ENCODE measurements at places on chromosomes 1 and 21.

GRCh38 chr1:67679691-67680090 is 5.3 kb upstream of the GADD45A start:
- DNase-seq = no peak

GRCh38 chr1:206949208-206949607 is 2.9 kb upstream of the PIGR start:
- no peak for DNase-seq

DNA sequence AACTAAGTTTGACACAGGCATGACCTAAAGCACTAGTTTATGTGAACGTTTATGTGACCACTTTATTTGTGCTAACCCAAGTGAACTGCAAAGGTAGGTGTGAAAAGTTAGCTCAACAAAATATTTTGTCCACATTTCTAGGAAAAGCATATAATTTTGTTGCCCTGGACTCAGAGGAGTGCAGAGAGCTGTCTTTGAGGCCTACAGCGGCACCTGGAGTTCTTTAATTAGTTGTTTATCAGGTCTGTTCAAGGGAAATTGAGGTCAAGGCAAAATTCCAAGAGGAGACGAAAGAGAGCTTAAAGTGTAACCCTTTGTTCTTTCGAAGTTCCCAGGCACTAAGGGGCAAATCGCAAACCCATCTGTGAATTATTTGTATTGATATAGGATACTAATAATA is 1.3 kb downstream of the GIPC2 start:
- DNase-seq = no peak

DNA sequence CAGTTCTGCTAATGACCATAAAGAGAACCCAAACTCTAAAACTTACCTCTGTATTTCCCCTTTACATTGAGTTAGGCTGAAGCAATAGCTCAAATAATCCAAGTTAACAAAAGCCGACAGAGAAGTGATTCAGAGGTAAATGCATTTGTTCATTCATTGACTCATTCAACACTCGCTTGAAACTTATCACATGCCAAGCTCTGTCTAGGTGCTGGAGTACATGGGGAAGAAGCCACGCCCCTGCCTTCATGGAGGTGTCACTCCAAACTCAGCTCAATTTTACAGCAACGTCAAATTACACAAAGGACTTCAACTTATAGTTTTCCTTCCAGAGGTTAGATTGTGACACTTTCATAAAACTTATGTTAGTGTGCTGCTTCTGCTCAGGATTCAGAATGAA is 45.8 kb downstream of the SLC25A24 start:
- no peak for DNase-seq

GRCh38 chr1:23591460-23592208 is 32.3 kb upstream of the ID3 start:
- no peak for DNase-seq

GRCh38 chr1:26915204-26915842 is 1.5 kb upstream of the NR0B2 start:
- DNase-seq = no peak

- no peak for DNase-seq
Measured at GRCh38 chr1:218957971-218958370, 215.7 kb upstream of the LYPLAL1 start.

GRCh38 chr1:48402599-48402998 is 69.4 kb downstream of the SPATA6 start:
- DNase-seq = no peak

GRCh38 chr1:112298558-112298957 is 97.5 kb upstream of the CTTNBP2NL start:
- peak; percentile 36 for DNase-seq

- no peak for DNase-seq
Measured at GRCh38 chr1:26693599-26694572, 1.9 kb upstream of the ARID1A start.

- no peak for DNase-seq
Measured at GRCh38 chr1:85607126-85607920, 26.8 kb downstream of the CCN1 start.

GRCh38 chr1:152190589-152190988 is 31.6 kb upstream of the RPTN start:
- DNase-seq = no peak

DNA sequence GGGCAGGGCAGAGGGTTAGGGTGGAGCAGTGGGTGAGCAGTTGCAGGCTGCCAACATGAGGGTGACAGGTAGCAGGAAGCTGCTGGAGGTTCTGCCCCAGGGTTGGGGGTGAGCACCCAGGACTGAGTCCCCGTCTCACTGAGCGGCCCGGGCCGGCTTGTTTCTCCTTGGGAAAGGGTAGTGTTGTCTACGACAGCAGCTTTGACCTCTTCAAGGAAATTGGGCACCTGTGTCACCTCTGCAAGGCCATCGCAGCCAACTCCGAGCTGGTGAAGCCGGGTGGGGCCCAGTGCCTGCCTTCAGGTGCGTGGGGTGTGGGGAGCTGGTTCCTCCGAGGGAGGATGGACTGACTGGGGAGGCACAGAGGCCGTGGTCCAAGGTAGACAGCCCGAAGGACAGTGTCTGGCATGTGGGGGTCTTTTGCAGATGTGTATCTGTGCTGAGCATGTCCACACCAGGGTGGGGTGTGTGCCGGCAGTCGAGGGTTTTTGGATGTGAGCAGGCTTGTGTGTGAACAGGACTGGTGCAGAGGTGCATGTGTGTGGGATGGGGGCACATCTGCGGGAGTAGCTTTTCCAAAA is 51.9 kb downstream of the DISP3 start:
- DNase-seq = no peak

- DNase-seq = no peak
Measured at GRCh38 chr1:43954036-43954435, 7.3 kb downstream of the IPO13 start.

GRCh38 chr21:31201548-31201947 is 142.5 kb downstream of the TIAM1 start:
- peak; percentile 17 for DNase-seq

DNA sequence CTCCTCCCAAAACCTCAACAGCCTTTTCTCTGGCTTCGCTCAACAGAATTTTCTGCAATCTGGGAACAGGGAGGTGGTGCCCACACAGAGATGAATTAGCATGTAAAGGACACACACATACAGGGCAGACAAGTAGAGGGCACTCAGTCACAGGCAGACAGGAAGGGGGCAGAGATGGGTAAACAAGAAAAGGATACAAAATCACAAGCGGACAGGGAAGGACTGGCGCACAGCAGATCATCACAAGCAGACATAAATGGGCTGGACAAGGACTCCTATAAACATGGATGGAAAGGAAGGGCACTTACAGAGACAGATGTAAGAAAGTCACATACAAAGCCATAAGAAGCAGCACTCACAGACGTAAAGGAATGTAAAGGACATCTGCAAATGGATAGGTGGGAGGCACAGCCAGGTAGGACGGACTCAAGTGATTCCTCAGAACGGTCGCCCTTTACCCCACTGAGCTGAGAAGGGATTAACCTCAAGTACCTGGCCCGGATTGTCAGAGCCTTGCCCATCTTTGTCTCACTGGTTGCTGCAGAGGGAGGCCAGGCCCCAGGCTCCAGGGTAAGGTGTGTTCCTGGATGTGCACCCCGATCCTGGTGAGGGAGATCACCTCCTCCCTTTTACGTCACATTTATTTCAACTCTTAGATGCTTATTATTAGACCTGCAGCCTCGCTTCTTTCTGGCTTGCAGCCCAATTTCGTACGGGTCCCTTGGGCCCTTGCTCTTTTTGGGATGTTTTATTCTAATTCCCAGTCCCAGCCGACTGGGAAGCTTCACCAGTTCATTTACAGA is 836 bp upstream of the PRCC start:
- DNase-seq = no peak

GRCh38 chr1:24886241-24886640 is 43.8 kb downstream of the RUNX3 start:
- DNase-seq = no peak

GRCh38 chr1:32509939-32510338 is 29.3 kb upstream of the ZBTB8A start:
- DNase-seq = no peak

GRCh38 chr1:150881331-150882070 is 5.1 kb upstream of the ARNT start:
- DNase-seq = no peak

- DNase-seq = no peak
Measured at GRCh38 chr1:17768651-17769241, 13.6 kb downstream of the ACTL8 start.

DNA sequence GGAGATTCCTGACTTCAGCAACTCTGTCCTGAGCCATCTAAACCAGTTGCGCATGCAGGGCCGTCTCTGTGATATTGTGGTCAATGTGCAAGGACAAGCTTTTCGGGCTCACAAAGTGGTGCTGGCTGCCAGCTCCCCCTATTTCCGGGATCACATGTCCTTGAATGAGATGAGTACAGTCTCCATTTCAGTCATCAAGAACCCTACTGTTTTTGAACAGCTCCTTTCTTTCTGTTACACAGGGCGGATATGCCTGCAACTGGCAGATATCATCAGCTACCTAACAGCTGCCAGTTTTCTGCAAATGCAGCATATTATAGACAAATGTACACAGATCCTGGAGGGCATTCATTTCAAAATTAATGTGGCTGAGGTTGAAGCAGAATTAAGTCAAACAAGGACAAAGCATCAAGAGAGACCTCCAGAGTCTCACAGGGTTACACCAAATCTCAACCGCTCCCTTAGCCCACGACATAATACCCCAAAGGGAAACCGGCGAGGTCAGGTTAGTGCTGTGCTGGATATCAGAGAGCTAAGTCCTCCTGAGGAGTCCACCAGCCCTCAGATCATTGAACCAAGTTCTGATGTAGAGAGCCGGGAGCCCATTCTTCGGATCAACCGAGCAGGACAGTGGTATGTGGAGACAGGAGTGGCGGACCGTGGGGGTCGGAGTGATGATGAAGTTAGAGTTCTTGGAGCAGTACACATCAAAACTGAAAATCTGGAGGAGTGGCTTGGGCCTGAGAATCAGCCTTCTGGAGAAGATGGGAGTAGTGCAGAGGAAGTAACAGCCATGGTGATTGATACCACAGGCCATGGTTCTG is 2.3 kb downstream of the ZBTB37 start:
- DNase-seq = no peak

GRCh38 chr1:17731460-17731859 is 23.7 kb upstream of the ACTL8 start:
- no peak for DNase-seq

All from GM19239 (cell line).